ENCODE measurements at places on chromosomes 4 and X.

- DNase-seq: no peak
Observed at GRCh38 chr4:91057871-91058270, 930.7 kb downstream of the CCSER1 start.

GRCh38 chr4:152265149-152265621, 270.7 kb downstream of the FBXW7 start:
- peak; percentile 53 for DNase-seq

DNA sequence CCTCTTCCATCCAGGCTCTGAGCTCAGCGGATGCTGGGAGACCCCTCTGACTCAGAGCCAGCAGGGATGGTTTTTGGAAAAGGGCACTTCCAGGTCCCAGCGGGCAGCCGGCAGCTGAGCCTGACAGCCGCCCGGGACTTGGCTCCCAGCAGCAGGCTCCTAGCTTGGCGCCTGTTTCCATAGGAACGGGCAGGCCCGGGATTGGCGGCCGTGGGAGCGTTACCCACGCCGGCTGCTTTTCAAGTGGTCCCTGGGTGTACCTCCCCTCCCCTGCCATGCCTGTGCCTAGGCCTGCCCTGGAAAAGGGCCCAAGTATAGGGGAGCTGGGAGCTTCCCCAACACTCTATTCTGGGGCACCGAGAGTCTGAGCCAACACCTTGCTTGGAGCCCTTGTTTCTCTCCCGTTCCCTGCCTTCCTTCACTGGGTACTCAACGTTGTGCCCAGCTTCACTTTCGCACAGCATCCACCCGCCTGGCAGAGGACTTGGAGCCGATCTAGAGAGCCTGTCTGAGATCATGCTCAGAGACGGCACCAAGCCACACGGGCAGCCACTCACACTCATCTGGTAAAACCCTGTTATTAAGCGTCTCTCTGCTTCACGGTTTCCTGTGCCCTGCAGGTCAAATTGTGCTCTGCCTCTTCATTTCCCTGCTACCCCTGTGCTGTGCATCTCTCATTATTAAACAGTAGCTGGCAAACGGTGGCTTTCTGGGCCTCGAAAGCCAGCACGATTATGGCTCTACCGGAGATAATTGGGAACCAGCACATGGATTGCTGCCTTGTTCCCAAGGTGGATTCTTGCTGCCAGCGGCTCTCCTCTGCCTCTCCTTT, 521.5 kb downstream of the BCOR start:
- no peak for DNase-seq

- DNase-seq: peak; percentile 46
Observed at GRCh38 chr4:152503653-152504290, 32.1 kb downstream of the FBXW7 start.

GRCh38 chrX:46298821-46299220, 246.4 kb downstream of the ZNF674 start:
- peak; percentile 44 for DNase-seq

GRCh38 chrX:10508891-10509290, 111.5 kb downstream of the MID1 start:
- no peak for DNase-seq

- DNase-seq: peak; percentile 78
Observed at GRCh38 chr4:3346146-3346545, 53.3 kb downstream of the RGS12 start.

GRCh38 chr4:114417214-114417613, 181.4 kb upstream of the UGT8 start:
- DNase-seq: no peak

DNA sequence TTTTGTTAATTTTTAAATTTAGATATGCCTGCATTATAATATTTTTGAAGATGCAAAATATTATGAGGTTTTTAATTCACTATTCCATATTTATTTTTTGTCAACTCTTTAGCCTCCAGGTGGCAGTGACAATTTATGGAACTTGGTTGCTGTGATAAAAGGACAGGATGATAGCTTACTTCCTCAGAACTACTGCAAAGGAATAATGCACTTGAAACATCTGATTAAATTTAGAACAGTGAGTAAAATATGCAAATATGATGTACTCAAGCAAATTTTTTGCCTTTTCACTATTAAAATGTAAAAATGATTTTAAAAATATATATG, 45.1 kb downstream of the SPATA4 start:
- peak; percentile 51 for DNase-seq

DNA sequence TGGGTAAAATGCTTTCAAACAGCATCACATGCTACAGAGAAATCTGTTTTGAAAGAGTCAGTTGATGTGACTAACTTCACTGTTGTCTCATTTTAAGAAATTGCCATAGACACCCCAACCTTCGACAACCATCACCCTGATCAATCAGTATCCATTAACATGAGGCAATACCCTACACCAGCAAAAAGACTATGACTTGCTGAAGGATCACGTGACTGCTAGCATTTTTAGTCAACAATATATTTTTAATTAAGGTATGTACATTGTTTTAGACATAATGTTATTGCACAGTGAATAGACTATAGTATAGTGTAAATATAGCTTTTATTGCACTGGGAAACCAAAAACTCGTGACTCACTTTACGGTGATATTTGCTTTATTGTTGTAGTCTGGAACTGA, 200.0 kb upstream of the ARHGAP24 start:
- no peak for DNase-seq

GRCh38 chrX:110412971-110413726, 54.5 kb downstream of the RTL9 start:
- DNase-seq: peak; percentile 69

DNA sequence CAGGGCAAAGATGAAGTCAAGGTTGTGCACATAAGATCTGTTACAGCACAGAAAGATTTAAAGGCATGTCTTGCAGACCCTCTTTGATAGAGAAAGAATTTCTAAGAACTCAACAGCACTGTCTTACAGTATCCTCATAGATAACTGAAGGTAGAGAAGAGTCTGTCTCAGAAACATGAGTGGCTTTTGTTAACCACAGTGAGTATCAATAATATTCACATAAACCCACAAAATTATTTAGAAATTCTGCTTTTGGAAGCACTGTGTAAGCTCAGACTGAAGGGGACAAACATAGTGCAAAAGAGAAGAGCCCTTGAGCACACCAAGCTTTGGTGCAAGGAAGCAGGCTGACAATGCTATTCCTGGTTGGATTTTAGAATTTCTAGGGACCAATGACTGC, 166.0 kb upstream of the SH3RF1 start:
- no peak for DNase-seq

GRCh38 chr4:1683261-1683735, 815 bp downstream of the FAM53A start:
- DNase-seq: peak; percentile 89

GRCh38 chrX:118729042-118729652, 1.7 kb downstream of the IL13RA1 start:
- no peak for DNase-seq

DNA sequence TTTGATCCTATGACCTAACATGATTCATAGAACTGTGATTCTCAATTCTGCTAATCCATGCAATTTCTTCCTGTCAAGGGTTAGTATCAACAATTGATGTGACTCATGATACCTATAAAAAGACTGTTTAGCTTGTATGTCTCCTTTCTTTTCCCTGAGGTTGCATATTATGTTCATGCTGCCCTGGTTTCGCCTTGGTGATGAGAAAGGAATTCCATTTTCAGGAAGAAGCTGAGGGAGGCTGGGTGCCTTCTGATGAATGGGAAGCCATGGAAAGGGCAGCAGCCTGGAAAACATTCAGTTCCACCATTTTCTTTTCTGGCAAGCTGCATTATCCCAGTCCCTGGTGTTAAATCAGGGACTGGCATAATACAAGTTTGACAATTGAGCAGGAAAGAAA, 976.5 kb downstream of the RPA4 start:
- peak; percentile 60 for DNase-seq

- no peak for DNase-seq
Observed at GRCh38 chr4:151518359-151518758, 109.4 kb downstream of the FHIP1A start.

DNA sequence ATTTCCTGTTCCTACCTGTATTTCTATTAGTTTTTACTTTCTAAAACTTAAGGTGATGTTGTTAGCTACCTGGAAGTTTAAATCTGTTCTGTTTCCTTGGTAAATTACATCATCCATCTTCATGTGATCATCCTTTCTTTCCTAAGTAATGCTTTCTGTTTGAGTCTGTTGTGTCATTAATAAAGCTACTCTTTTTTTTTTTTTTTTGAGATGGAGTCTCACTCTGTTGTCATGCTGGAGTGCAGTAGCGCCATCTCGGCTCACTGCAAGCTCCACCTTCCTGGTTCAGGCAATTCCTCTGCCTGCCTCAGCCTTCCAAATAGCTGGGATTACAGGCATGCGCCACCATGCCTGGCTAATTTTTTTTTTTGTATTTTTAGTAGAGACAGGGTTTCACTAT, 73.3 kb downstream of the FIP1L1 start:
- DNase-seq: peak; percentile 25

GRCh38 chr4:102614801-102615200, 113.6 kb downstream of the NFKB1 start:
- DNase-seq: no peak

DNA sequence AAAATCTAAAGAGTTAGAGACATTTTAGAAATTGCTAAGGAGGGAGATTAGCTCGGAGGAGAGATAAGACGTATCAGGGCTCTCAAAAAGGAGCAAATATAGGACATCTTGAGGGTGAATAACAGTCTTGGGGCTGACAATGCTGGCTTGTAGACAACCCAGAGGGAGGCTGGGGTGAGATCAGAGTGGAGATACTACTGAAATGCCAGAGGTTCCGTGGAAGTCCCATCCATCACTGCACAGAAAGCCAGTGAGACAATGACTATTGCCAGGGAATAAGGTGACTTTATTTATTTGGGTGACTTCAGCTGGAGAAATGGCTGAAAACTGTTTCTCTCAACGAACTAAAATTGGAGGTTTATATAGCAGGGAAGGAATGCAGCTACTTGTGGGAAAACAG, 838.1 kb upstream of the AGA start:
- no peak for DNase-seq

DNA sequence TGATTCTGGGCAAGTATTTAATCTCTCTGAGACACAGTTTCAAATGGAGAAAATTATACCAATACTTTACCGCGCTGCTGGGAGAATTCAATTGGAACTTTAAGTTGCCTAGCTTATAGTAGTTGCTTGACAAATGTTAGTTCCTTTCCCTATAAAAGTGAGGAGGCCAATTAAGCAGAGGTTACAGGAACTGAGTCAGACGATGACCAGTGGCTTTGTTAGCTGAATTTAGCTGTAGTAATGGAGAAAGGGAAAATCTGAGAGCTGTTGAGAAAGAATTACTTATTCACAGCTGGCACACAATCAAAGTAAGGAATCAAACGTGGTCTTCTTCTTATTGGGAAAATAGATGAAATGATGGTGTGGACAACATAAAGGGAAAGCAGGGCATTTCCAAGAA, 29.6 kb downstream of the SMARCA1 start:
- DNase-seq: peak; percentile 27

- peak; percentile 9 for DNase-seq
Observed at GRCh38 chr4:102324730-102325129, 20.6 kb downstream of the SLC39A8 start.

GRCh38 chr4:176957353-176958118, 164.8 kb upstream of the VEGFC start:
- no peak for DNase-seq

DNA sequence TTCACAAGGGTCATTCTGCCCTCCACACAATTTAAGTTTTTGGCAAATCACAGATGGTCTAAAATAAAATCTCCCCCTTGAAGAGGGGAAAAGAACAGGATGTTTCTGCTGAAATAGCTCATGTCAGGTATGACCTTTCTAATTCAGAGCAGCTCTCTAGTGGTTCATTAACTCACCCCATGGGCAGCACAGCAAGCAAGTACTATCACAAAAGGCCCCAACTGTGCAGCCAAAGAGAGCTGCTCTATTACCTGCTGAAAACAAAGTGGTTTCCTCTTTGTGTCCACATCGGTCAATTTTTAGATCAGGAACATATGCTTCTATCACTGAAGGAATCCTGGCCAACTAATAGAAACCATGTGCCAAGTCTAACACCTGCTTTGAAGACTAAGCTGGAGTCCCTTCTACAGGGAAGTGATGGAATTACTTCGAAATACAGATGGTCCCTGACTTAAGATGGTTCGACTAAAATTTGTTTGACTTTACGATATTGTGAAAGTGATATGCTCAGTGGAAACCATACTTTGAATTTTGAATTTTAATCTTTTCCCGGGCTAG, 164.3 kb downstream of the ENOX2 start:
- no peak for DNase-seq

DNA sequence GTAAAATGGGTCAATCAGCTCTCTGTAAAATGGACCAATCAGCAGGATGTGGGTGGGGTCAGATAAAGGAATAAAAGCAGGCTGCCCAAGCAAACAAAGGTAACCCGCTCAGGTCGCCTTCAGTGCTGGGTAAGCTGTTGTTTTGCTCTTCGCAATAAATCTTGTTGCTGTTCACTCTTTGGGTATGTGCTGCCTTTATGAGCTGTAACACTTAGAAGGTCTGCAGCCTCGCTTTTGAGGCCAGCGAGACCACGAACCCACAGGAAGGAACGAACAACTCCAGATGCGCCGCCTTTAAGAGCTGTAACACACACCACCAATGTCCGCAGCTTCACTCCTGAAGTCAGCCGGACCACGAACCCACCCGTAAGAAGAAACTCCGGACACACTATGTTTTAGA, 11.5 kb upstream of the CAMK2D start:
- DNase-seq: no peak

- DNase-seq: no peak
Observed at GRCh38 chrX:143115466-143115865, 89.7 kb downstream of the SPANXN4 start.

- peak; percentile 64 for DNase-seq
Observed at GRCh38 chrX:151815398-151815797, 80.9 kb downstream of the CNGA2 start.

DNA sequence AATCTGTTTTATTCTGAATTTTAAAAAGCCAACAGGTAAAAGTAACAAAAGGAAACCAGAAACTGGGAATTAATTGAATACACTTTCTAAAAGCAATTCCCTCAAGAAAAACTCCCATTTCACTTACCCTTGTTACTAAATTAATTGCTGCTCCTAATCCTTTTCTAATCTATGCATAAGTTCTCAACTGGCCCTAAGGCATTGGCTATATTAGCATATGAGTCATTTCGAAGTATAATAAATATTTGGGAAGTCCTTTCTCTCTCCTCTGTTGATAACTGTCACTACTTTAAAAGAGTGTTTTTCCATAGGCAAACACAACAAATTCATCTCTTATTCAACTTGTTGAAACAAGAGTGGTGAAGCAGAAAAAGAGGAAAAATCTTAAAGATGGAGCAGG, 486.5 kb upstream of the HTR2C start:
- no peak for DNase-seq

DNA sequence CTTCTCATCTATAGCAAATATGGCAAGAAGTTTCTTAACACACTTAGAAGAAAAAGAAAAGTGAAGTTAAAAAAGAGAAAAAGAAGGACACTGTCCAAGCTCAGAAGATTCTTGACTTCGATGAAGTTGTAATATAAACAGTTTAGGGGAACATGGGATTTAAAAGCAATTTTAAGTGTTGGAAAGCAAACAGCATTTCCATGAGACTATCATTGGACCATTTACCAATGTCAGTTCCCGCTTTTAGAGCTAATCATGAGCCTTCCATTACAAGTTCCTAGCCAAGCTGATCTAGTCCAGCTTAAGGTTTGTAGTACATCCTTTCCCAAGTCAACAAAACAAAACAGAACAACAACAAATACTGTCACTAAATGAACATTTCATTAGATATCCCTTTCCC, 45.1 kb upstream of the FGF2 start:
- no peak for DNase-seq

GRCh38 chr4:185396724-185397385, at the start of gene ANKRD37:
TSS of gene ANKRD37 (plus strand) at chr4:185396841. CDS start at chr4:185396924, 83 bp downstream.
- DNase-seq: peak; percentile 12
